Nephron progenitor cell (in vitro differentiated cells): ENCODE measurements at places on chromosomes 1 and 21.

GRCh38 chr1:235259133-235259778 lies 68.7 kb downstream of the ARID4B start:
- no peak for DNase-seq

DNA sequence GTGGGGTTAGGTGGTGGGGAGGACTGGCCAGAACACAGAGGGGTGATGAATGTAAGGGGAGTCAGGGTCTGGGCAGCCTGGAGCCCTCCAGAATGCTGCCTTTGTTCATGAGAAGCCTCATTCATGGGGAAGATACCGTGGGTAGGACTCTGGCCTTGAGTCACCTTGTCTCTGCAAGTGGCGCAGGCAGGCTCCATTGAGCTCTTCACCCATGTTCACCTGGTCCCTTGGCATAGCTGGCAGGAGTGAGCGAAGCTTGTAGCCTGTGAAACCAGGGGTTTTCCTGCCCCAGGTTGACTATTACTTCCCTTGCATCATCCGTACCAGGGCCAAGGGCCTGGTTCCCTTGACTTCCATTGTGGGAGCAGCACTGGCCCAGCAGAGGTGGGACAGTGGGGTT lies 25.8 kb downstream of the SOX13 start:
- no peak for DNase-seq

- no peak for DNase-seq
Observed at GRCh38 chr1:205053296-205053695, 10.3 kb downstream of the CNTN2 start.

DNA sequence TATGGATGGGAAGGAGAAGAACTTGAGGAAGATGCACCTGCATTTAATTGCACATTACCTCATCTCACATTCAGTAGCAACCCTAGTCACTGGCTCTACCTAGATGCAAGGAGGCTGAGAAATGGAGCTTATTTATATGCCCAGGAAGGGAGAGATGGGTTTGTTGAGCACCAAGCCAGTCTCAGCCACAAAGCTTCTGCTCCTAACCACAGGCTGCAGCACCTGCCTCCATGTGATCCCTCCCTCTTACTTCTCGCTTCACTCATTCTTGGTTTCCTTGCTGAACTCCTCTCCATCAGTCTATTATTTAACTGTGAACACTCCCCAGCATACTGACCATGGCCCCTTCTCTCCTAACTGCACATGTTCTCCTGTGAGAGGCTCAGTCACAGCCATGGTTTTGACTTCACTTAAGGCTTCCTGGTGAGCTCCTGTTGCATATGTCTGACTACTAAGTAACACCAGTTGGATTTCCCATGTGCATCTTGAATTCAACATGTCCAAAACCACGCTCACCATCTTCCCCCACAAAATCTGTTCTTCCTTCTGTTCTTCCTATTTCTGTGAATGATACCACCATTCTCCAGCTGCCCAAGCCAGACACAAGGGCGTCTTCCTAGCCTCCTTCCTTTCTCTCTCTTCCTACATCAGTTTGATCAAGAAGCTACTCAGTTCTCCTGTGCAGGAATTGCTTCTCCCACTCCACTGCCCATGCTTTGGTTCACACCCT lies 139.8 kb downstream of the AK5 start:
- no peak for DNase-seq

DNA sequence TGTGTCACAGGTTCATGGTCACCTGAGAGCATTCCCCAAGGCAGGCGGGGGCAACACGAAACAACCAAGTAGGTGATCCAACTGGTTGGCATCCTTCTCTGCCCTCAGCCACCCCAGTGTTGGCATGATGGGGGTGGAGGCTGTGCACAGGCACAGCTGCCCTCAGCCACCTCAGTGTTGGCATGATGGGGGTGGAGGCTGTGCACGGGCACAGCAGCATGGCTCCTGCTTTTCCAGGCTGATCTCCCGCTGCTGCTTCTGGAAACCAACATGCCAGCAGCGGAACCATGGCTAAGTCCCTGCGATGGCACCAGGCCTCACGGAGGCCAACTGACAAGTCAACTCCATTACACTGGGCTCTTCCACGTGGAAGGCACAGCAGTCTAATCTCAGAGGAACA lies 447.8 kb downstream of the PTPRU start:
- DNase-seq, result no peak

DNA sequence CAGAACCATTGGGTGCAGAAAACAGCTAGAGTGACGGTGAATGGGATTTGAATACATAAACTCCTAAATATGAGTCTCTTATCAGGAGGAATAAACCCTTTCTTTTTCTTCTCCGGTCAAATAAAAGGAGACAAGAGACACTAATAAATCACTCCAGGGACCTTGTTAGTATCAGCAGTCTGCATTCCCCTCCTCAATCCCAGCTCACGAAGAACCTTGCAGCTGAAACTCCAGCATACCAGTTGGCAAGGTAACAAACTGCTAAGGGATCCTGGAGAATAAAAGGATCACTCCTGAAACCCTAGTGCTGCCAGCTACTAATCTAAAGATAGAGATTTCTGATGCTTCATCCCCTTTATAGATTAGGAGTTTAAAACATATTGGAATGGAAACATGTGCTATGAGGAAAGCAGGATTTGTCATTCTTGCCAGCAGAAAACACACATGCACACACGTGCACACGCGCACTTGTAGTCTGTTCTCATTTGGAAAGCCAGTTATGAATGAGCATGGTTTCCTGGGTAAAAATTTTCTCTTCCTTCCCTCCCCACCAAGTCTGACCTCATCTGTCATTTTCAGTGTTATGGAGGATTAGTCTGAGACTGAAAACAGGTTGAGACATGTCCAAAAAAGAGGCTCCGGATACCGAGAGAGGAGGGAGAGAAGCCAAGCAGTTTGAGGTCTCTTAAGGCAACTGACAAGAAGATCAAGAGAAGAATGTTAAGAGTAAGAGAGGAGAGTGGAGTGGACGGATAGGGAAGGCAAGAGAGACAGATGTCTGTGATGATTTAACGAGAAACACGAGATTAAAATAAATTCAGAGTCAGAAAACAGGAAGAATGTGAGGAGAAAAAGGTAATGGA lies 10.9 kb downstream of the IER5 start:
- no peak for DNase-seq

- peak; percentile 42 for DNase-seq
Observed at GRCh38 chr1:236143104-236143948, 987 bp downstream of the GPR137B start.

DNA sequence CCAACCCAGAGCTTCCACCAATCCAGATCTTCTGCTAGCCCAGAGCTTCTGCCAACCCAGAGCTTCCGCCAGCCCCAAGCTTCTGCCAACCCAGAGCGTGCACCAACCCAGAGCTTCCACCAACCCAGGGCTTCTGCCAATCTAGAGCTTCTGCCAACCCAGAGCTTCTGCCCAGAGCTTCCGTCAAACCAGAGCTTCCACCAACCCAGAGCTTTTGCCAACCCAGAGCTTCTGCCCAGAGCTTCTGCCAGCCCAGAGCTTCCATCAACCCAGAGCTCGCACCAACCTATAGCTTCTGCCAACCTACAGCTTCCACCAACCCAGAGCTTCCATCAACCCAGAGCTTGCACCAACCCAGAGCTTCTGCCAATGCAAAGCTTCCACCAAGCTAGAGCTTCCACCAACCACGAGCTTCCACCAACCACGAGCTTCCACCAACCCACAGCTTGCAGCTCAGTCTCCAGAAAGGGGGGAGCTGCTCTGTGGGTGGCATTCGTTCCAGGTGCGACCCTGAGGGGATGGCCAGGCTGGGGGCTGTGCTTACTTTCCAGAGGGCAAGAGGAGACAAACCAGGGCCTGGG lies 23.8 kb downstream of the CRYAA start:
- DNase-seq, result no peak

DNA sequence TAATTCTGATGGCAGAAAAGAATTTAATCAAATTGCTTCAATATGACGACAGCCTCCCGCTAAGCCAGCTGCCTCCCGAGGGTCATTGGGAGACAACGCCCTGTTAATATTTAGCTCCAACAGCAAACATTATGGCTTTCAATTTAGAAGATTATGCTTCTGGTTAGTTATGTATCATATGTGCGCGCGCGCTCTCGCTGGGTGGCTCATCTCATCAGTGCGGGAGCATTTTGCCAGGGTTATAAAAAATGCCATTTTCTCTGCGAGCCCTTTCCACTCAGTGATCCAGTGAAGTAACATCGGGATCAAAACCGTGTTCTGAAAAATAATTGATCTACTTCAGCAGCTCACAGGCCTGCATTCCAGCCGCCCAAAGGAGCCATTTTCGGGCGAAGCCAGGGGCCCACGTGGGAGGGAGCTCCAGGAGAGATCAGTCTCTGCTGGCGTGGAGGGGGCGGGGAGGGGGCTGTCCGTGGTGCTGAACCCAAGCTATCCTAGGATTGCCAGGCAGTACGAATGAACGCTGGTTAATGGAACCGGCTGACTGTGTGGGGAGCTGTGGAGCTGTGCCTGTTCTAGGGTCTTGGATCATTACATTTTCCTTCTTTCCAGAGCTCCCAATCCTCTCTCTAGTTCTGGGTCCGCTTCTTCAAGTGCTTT lies 219.1 kb upstream of the ZC3H12A start:
- DNase-seq, result peak; percentile 97

DNA sequence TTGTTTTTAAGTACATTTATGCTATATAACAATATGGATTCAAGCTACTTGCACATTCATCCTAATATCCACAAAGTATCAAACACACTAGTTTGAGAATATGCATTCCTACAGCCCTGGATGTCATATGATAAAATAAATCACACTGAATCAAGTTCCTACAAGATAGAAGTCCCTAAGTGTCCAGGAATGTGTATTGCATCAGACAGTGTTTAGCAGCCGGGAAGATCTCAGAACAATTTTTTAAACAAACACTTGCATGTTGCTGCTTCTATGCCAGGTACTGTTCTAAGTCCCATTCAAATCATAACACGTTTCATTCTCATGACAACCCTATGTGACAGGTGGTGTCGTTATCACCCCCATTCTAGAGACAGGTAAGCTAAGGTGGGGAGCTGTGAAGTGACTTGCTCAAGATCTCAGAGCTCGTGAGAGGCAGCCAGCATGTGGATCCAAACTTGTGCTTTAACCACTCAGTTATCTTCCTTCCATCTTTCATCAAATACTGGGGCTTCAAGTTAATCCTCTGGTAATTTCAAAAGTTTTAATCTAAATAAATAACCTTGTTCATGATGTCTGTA lies 68.3 kb upstream of the KIF26B start:
- DNase-seq, result no peak

DNA sequence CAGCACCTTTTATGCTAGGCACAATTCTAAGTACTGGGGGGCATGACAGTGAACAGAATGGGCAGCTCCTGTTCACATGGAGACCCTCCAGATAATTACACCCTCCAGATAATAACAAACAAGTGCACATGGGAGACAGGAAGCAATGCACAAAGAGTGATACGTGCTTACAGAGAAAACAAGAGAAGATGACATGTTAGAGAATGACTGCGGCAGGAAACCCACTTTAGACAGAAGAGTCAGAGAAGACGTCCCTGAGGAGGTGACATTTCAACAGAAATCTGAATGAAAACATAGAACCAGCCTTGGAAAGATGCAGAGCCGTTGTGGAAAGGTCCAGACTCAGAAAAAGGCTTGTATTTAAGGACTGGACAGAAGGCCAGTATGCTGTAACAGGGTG lies 54.7 kb upstream of the ARTN start:
- no peak for DNase-seq

- no peak for DNase-seq
Observed at GRCh38 chr1:96025062-96025461, 696.5 kb upstream of the PTBP2 start.

GRCh38 chr1:210800301-210800700 lies 333.6 kb downstream of the KCNH1 start:
- no peak for DNase-seq
